ENCODE measurements at places on chromosomes 11 and 22.

DNA sequence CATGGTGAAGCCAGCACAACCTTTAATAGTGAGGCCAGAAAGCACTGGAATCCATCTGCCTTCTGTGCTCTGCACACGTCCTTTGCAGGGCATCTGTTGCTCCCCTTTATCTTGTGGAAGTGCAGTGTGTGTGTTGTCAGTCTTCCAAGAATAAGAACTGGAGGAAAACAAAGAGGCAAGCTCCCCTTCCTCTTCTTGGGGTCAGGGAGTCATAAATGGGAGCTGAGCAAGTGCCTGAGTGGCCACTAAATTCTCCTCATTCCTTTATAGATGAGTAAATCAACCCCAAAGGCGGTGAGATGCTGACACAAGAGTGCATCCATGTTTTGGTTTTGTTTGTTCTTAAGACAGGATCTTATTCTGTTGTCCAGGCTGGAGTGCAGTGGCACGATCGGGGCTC is 38.3 kb downstream of the WT1 start:
- DNase-seq, result peak; percentile 25

GRCh38 chr11:46914363-46914762 is 4.0 kb downstream of the LRP4 start:
- DNase-seq, result peak; percentile 98

DNA sequence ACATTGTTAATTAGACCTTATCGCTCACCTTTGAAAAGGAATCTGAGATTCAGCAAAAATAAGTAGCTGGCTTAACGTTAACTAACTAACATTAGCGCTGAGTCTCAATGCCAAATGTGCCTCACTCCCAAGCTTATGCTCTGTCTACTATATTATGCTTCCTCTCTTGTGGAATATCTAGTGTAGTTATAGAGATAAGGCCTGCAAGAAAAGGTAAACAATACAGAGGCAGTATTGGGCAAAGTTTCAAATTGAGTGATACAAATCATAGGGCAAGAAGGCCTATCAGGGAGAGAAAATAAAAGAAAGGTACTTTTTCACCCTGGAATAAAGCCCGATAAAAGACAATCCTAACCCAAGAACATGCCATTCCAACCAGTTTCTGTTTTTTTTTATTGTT is 61.6 kb upstream of the SLC17A6 start:
- no peak for DNase-seq

GRCh38 chr11:102154806-102155205 is 44.6 kb downstream of the YAP1 start:
- no peak for DNase-seq

- no peak for DNase-seq
These were observed 109.6 kb upstream of the THY1 start for GRCh38 chr11:119532551-119532950.

- peak; percentile 48 for DNase-seq
These were observed 200.8 kb downstream of the LUZP2 start for GRCh38 chr11:24697522-24698111.

- peak; percentile 45 for DNase-seq
These were observed 141.4 kb downstream of the NTM start for GRCh38 chr11:131511794-131512193.

GRCh38 chr22:36912694-36913426 is 568 bp upstream of the CSF2RB start:
- no peak for DNase-seq
